ENCODE measurements at places on chromosomes 2 and 18.

GRCh38 chr18:62506495-62507143 is 16.2 kb upstream of the ZCCHC2 start:
- no peak for DNase-seq

- DNase-seq: no peak
Measured at GRCh38 chr2:239904496-239904895, 120.6 kb downstream of the NDUFA10 start.

DNA sequence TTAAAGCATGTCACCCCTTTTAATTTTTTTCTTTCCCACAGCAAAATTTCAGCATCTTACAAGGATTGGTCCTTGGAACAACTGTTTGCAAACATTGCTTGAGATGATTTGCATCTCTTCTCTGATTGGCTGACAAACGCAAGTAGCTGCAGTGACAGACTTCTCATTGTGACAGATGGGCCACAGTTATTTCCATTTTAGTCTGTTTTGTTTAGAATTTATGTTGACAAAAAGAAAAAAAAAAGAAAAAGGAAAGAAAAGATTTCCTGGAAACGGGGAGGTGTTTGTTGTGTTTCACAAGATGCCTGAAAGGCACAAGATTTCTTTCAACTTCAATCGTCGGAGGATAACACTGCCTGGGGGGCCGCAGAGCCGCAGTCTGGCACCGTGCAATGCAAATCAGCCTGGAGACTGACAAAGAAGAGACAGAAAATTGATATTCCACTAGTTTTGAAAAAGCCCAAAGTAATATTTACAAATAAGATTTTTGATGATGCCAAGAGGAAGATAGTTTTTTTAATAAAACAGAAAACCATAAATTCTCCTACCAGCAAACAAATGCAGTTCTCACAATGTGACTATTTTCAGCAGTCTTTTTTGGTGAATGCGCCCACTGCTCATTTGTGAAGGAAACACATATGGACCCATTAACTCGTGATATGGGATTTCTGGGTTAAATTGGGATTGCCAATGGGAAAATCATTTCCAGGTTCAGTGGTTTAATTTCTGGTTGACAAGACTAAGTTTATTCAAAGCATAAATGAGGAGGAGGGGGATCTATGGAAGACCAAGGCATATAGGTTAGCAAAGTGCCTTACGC is 296.2 kb upstream of the SMIM21 start:
- DNase-seq: no peak

- no peak for DNase-seq
Measured at GRCh38 chr2:142286618-142287017, 155.8 kb upstream of the LRP1B start.

DNA sequence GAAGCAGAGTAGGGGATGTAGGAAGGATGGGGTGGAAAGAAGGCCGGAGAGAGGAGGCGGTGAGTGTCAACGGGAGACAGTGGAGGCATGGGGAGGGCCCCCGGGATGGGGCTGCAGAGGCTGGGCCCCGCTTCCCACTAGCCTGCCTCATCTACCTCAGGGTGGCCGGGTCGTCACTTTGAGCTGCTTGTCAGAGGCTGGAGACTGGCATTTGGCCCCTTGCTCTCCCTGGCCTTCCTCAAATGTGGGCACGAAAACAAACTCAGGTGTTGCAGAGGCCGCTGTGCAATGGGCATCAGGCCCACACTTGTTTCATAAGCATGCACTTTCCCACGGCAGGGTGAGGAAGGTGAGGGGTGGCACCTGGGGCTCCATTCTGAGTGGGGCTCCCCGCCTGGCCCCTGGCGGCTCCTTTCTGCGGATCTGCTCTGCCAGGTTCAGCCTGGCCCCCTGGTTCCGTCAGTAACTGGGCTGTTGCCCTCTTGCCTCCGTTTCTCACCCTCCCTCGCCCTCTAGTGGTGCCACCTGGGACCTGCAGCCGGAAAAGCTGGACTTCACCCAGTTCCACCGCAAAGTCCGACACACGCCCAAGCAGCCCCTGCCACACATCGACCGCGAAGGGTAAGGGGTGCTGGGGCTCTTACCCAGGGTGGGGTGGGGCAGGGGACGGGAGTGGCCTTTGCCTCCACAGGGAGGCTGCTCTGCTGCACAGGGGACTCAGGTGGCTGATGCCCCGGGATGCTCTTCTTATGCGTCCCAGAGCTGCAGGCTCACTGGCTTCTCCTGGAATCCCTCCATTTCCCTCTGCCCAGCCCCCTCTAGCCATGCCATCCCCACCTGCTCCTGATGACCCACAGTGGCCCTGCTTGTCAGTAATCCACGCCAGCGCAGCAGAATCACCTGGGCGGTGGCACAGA is 125.4 kb downstream of the CTIF start:
- no peak for DNase-seq

GRCh38 chr2:203649176-203649814 is 57.1 kb upstream of the CD28 start:
- no peak for DNase-seq

- no peak for DNase-seq
Measured at GRCh38 chr18:67280486-67281242, 235.9 kb downstream of the DSEL start.

GRCh38 chr18:25350489-25351251 is 1.3 kb downstream of the ZNF521 start:
- DNase-seq: no peak

- DNase-seq: no peak
Measured at GRCh38 chr18:26436176-26437051, 111.9 kb downstream of the KCTD1 start.

GRCh38 chr2:71559828-71560637 is 106.7 kb downstream of the DYSF start:
- no peak for DNase-seq

GRCh38 chr2:112757265-112757664 is 7.1 kb downstream of the CKAP2L start:
- DNase-seq: no peak

DNA sequence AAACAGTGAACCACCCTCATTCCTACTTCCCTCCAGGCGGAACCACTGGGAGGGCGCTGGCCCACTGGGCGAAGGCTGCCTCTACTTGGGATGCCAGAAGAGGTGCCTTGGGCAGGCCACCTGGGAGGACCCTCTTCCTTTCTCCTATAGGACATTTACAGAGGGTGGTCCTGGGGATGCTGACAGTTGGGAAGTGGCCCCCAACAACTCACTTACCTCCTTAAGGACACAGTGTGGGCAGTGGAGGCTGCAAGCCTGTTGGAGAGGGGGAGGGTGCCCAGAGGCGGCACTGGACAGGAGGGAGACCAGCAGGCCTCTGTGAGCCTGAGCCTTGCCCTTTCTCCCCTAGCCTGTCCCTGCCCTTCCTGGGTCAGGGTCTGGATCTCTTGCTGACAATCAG is 346.4 kb upstream of the HS6ST1 start:
- DNase-seq: no peak

DNA sequence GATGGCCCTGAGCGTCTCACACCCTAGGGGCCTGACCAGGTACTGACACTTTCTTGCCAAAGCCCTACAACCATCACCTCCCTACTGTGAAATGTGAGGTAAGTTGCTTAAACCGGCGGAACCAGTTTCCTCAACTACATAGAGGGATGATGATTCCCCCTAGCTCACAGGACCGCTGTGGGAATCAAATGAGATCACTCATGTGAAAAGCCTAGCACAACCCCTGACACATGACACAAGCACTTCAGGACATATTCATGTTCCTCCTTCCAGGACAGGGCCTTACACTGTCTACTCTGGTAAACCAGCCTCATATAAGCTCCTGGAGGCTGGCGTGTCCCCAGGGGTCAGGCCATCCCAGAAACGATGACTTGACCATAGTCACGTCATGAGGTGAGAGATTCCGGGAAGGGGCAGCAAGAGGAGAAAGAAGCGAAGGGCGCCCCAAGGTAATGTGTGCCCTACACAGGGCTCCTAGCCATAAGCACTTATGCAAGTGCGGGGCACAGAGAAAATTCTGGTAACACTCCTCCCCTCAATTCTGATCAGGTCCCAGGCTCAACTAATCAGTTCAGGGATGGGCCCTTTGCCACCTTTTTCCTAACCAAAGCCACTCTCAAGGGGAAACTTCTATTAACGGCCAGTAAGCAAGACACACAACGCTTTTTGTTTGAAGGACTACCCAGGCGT is 49.5 kb downstream of the C2orf42 start:
- DNase-seq: peak; percentile 55

GRCh38 chr2:62424899-62425298 is 81.1 kb downstream of the TMEM17 start:
- no peak for DNase-seq

DNA sequence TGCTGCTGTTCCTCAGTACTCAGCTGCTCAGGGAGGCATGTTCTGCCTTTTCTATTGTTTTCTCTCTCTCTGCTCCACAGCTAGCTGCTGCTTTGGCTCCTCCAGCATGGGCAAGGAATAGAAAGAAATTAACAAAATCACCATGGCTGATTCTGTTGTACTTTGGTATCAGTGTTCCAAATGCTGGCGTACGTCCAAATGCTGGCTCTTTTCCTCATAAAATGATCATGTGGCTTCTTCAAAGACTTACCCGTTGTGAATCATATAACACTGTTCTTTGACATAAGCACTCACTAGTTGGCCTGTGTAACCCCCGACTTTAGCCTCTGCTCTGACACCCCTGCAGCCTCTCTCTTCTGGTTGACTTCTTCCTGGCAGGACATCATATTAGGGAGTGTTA is 547.6 kb downstream of the CPS1 start:
- no peak for DNase-seq

DNA sequence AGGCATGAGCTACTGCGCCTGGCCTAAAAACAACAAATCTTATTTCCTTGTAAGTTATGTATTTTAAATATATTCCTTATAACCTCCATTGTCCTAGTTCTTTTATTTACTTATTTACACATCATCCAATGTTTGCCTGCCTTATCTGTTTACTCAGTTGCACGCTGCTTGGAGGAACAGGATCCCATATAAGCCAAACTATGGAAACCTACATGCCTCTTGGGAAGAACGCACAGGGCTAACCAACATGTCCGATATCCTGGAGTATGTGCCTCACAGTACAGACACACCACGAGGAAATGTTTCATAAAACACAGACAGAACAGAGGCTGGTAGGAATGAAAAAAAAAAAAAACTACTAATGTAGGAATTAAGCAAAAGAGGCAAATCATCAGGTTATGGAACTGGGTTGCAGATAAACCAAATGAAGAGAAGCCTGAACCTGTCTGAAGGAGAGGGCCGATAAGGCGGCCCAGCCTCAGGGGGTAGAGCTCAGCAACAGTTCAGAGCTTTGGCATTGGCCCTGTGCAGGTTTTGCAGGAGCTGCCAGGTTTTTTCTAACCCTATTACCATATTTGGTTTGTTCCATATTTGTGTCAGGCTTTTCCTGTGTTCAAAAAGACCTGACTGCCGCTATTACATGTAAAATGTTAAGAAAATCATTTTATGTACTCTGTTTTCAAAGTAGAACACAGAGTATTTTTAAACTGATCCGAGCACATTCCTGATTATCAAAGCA is 19.9 kb upstream of the SP3 start:
- DNase-seq: no peak

- DNase-seq: no peak
Measured at GRCh38 chr2:6024229-6024628, 332.0 kb downstream of the SOX11 start.

DNA sequence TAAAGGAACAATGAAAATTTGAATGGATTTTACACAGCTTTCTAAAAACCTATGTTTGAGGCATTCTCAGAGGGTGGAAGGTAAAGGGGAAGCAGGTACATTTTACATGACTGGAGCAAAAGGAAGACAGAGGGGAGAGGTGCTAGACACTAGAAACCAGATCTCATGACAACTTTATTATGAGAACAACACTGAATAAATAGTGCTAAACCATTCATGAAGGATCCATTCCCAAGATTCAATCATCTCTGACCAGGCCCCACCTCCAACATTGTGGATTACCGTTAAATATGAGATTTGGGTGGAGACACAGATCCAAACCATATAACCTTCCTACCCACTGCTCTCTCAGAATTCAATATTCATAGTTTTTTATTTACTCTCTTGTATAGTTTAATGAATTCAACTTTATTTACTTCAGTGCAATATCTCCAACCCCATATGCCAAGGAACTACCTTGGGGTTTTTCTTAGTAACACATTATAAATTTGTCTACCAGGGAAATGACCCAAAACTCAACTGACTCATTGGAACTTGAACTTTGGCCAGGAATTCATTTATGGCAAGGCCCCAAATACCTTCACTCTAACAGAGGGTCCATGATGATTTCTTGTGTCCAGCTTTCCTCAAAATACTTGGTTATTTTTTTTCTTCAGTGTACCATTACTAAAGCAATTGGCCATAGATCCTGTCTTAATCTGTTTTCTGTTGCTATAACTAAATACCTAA is 317.8 kb downstream of the GULP1 start:
- DNase-seq: no peak

DNA sequence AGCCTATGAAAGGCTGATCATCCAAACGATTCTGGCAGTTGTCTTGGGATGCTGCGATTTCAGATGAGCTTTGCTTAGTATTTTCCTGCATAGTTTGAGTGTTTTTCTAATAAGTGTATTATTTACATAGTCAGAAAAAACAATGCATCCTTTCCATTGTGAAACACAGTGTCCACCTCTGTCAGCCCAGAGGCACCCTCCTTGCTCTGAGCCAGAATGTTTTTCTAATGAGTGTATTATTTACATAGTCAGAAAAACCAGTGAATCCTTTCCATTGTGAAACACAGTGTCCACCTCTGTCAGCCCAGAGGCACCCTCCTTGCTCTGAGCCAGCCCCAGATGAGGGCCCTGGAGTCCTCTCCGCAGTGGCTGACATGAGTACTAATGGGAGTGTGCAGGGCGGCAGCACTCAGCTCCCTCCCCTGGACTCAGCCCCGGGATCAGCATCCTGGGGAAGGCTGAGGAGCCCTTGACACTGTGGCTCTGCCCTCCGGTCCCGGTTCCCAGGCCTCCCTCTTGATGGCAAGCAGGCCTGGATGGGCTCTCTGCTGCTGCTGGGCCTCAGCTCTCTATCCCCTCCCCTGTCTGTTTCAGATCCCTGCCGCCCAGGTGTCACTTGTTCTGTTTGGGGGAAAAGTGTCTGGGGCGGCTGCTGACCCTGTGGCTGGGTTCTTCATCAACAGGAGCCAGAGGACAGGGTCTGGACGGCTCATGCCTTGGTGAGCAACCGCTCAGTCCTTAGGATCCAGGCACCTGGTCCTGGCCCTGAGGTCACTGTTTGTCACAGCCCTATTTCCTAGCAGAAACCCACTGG is 5.9 kb downstream of the MFSD2B start:
- no peak for DNase-seq

DNA sequence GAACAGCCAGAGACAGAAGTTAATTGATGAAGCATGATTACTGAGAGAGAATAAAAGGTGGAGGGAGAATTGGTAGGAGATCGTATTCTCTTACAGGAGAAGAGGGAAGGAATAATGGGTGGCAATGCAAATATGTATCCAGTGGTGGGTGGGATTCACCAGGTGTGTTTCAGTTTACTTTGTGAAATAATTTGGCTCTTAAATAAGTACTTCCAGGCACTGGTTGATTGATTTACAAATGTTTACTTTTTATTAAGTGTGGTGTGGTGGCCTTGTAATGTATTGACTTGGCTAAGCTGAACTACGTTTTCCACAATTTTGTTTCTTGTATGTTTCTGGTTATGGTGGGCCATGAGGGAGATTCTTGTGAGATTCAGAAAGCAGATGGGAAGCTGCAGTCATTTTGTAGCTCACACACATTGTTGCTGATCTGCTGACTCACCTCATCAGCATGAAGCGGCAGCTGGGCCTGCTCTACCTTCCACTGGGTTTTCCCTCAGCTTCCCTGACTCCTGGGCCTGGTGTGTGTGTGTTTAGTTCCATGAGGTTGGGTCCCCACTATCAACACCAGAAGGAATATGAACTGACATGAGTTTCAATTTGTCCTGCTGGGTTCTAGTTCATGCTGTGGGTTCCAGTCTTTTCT is 32.6 kb downstream of the MYL12B start:
- DNase-seq: no peak

GRCh38 chr18:61475931-61476330 is 142.7 kb downstream of the CDH20 start:
- DNase-seq: no peak

Measured in effector memory CD4-positive, alpha-beta T cell (primary cell).